ENCODE measurements at places on chromosomes 12 and 14.

- no peak for DNase-seq
Measured at GRCh38 chr12:132544080-132544397, 54.1 kb downstream of the FBRSL1 start.

GRCh38 chr12:109524466-109525278 is 47.2 kb downstream of the UBE3B start:
- DNase-seq, result no peak

DNA sequence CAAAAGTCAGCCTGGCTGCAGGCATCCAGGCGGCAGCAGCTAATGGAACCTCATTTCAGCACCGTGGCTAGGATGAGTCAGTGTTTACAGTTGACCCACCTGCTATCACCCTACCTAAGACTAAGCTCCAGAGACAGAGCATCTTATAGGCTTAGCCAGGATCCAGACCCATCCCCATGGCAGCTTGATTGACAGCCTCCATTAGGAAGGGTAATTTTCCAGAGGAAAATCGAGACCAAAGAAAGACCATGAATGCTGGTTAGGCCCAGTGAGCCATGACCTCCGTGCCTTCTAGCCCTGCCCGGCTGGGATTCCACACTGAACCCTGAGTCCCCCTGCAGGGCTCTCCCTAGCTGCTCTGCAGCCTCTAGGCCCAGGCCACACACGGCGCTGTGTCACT is 38.7 kb downstream of the TUNAR start:
- DNase-seq, result no peak

DNA sequence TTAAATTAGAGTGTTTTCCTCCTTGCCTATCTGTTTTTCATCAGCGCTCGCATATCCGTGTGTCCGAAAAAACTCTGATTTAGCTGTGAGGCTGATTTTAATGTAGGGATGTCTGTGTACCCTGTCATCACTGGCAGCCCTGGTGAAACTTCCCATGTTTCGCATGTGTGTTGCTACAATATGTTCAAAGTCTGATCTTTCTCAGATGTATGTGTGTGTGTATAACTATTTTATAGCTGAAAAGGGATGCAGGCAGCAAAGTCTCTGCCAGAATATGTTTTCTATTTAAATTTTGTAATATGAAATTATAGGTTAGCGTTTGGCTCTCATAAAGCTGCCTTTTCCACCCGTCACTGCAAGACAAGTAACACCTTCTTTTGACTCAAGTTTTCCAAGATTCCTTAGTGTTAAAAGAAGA is 154.8 kb downstream of the TMTC2 start:
- no peak for DNase-seq

GRCh38 chr14:78355109-78355508 is 184.9 kb downstream of the NRXN3 start:
- DNase-seq, result no peak

Data from T-helper 2 cell (primary cell).